ENCODE measurements at places on chromosomes 1 and 21.
A peak's percentile ranks its signal among the peaks of the same experiment; 100 is the strongest.

DNA sequence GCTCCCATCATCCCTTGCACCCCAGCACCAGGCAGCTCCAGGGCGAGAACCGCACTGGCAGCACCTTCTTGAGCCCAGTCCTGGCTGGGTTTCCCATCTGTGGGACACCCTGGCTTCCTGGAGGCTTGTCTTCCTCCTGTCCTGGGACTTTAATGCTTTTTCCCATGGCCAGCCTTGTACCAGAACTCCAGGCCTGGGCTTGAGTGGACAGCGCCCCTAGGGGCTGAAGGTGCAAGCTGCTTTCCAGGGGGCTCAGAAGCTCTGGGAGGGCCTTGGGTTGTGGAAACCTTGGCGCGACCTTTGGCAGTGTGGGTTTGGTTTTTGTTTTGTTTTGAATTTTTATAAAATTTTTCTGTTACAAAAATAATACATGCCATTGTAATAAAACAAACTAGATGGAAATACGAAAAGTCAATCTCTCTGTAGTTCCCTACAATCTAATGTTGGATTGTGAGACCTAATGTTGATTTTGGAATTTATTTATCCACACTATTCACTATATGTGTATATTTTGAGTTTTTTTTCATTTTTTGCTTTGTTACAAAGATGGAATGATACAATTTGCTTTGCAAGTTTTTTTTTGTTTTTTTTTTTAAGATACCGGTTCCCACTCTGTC lies 33.8 kb upstream of the RPL11 start:
- no peak for DNase-seq

DNA sequence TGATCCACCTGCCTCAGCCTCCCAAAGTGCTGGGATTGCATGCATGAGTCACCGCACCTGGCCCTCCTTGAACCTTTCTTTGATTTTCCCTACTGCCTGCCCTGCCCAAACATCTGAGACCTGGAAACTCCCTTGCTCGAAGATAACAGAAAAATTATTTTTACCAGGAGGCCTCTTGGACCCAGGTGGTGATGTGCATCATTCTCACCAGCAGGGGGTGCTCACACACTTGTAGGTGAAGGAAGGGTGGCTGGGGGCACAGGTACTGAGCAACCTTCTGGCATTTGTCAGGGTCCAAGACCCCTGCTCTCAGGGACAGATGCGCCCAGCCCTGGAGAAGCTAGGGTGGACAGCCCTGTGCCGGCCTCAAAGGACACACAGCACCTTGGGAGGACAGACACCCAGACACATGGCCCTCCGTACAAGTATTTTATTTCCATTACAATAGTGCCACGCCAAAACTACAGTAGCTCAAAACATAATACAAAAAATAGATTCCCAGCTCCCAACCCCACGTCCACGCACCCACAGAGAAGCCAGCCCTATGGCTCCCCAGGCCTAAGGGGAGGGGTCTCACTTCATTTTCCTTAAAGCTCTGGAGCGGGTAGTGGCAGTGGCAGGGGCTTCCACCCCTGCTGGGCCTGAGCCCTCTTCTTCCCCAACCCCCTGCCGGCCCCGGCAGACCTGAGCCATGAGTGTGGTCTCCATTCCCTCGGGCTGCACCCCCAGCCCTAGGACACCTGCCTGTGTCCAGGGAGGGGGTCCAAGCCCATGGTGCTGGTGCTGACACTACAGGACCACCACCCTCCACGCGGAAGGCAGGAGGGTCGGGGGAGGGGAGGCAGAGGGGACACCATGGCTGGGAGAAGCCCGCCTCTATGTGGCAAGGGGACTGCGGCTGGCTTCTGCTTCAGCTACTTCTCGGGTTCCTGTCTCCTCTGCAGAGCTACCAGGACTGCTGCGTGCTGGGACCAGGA lies 40.4 kb upstream of the EIF4G3 start:
- peak; percentile 47 for DNase-seq

DNA sequence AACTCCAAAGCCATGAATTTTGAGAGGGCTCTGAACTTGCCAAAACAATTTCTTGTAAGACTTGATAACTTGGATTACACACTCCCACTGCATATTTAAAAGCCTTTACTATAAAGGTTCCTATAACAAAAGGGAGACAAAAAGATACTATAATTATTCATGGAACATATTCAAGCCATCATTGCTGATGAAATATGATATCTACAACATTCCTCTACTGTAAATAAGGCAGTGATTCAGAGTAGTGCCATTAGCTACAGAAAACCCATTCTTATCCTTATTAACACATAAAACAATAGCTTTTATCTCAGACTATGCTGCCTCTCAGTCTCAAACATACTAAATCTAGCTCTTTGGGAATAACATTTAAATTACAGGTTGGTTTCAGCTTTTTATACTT lies 675.5 kb upstream of the CXADR start:
- no peak for DNase-seq

DNA sequence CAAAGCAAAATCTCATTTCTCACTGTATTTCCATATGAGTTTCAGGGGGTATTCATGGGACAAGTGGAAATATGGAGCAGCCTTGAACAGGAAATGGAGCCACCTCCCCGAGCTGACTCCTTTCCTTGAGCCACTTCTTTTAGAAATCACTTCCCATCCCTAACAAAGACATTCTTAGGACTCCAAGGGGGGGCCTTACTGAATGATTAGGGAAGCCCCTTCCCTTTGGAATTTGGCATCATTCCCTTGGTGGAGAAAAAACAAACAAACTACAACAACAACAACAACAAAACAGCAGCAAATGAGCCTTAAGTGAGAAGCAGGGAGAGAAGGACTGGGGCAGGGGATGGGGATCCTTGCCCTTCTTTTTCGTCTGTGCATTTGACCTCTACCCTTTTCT lies 278.3 kb downstream of the ZNF648 start:
- no peak for DNase-seq

GRCh38 chr1:176745945-176746344 lies 283.0 kb downstream of the PAPPA2 start:
- no peak for DNase-seq

GRCh38 chr1:159925719-159926078 lies 392 bp upstream of the TAGLN2 start:
- DNase-seq, result no peak
